T-cell (primary cell): ENCODE measurements at places on chromosomes 2 and 18. TPM values are rescaled to one million over a fixed set of nuclear protein-coding genes. Genes with fewer than 3 reads are reported as not detected.

DNA sequence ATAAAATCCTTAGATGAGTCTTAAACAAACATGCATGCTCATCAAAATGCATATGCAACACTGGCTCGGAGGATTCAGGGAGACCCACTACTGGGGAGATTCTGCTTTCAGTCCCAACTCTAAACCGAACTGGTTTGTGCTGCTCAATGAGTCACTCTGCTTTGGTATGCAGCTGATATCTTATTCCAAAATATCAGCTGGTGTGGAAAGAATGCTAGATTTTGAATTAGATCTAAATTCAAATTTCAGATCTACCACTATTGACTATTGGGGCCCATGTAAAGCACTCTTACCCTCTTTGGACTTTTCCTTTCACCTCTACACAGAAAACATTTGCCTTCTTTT, 39.2 kb upstream of the TTN start:
- DNase-seq: no peak

DNA sequence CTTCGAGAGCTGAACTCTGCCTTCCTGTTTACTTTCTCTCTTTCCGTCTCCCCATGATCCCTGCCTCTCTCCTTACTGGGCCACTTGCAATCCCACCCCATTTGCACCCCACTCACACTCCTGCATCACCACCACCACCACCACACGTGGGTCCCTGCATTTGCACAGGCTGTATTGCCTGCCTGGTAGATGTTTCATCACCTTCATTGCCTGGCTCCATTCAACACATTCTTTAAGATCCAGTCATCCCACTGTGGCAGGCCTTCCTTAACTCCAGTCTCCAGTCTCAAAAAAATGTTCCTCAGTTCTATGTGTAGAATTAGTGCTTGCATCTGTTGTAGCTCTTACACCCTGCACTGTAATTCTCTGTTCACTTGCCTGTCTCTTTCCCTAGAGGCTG, 13.9 kb downstream of the NOSTRIN start:
- no peak for DNase-seq

DNA sequence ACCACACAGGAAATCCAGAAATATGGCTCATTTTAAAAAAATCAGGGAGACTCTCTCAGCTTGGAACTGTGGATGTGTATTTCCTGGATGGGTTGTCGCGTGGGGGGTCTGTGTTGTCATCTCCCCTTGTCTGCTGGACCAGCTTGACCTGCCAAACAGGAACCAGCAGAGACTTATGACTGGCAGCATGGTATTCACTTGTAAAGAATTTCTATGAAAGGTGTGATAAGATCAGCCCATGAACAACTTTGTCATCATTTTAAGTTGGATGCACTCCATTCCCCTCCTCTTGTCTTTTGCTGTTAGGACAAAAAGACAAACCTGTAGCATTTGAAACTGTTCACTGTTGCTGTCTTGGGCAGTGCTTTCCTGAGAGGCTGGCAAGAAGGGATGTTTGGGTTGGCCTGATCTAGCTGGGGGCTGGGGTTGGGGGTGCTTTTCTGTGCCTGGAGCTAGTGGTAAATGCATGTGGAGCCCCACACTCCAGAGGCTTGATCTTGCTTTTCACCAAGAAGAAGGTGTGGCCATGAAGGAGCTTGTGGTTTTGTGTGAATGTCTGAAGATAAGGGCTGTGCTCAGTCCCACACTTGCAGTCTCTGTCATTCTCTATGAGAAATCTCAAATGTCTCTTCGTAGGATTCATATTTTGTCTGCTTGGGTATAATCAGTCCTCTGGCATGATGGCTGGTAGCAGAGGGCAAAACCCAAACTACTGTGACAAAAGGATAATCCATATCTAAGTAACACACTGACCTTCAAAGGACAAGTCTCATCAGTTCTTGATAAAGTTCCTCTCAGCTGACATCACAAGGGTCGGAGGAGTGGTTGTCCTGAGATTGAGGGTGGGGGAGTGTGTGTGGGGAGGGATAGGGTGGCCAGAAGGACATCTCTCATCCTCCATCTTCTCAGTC, 39.0 kb downstream of the RALB start:
- no peak for DNase-seq

DNA sequence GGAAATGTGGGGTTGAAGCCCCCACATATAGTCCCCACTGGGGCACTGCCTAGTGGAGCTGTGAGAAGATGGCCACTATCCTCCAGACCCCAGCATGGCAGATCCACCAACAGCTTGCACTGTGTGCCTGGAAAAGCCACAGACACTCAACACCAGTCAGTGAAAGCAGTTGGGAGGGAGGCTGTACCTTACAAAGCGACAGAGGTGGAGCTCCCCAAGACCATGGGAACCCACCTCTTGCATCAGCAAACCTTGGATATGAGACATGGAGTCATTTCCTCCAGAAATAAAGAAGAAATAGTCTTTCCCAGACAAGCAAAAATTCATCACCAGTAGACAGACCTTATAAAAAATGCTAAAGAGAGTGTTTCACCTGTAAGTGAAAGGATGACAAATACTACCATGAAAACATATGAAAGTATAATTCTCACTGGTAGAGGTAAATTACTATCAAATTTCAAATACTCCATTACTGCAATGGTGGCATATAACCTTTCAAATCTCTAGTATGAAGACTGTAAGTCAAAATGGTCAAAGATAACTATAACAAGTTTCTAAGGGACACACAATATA, 152.6 kb upstream of the EPHA4 start:
- DNase-seq: no peak

Gene CYP27C1
- total RNA-seq: not detected

GRCh38 chr2:181978351-181979150, 7.1 kb upstream of the PPP1R1C start:
- DNase-seq: no peak

DNA sequence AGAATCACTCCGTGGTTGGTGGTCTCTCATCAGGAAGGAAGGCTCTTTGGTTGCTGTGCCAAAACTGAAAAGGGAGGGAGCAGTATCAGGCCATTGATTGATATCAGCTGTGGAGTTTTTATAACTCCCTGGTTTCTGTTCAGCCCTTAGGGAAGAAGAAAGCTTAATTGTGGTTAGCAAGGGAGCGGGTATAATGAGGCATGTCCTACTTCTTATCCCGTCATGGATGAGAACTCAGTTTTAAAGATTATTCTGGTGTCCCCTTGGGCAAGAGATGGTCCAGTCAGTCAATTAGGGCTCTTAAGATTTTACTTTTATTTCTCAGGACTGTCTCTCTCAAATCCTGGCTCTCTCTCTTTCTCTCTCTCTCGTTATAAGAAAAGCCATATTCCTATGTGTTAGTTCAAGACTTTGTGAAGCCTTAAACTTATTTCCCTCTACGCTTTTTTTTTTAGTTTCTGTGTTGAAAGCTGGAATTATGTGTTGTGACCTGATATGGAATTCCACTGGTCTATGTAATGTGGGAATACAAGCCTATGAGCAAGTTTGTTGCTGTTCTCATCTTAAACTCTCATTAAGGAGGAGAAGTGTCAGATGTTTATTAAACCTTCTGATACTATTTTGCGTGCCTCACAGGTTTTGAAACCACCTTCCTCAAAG, 514.0 kb upstream of the CDH2 start:
- no peak for DNase-seq

Gene TMEM150A
- 8.6 TPM for total RNA-seq

DNA sequence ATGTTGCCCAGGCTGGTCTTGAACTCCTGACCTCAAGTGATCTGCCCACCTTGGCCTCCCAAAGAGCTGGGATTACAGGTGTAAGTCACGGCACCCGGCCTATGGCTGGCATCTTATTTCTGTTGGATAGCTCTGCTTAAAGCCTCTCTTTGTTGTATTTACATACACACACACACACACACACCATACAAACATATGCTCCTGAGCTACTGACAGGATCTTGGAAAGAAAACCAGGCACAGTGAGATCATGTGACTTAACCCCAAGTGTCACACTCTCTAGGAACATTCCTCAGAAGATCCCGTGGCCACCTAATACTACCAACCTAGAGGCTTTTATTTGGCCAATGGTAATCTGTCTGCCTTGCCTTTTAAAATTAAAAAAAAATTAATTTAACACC, 85.1 kb upstream of the HAAO start:
- no peak for DNase-seq

- DNase-seq: no peak
Observed at GRCh38 chr2:198115201-198115600, 310.8 kb downstream of the PLCL1 start.

Gene DUSP19
- total RNA-seq: 1.3 TPM

DNA sequence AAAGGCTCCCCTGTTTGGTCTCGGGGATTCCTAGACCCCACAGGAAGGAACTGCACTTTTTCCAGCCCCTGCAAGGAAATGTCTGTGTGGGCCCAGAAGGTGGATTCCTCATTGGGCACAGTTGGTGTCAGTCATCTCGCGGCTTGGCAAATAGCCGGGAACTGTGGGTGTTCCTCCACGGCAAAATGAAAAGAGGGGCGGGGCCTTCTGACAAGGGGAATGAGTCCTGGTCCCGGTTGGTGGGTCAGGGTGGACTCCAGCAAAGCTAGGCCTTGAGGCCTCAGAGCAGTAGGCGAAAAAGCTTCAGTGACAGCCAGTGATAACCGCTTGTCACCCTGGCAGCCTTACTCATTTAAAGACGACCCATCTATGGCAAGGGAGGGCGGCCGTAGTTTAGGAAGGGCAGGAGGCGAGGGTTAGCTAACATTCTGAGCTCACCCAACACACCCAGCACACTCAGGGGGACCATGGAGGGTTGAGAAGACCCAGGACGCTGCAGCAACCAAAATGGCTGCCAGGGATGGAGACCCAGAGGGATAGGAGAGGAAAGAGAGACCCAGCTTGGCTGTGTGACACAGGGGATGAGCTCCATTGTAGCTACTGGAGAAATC, 16.5 kb downstream of the SLC4A3 start:
- DNase-seq: no peak

- peak; percentile 45 for DNase-seq
Observed at GRCh38 chr2:127649684-127650040, 3.7 kb downstream of the GPR17 start.

DNA sequence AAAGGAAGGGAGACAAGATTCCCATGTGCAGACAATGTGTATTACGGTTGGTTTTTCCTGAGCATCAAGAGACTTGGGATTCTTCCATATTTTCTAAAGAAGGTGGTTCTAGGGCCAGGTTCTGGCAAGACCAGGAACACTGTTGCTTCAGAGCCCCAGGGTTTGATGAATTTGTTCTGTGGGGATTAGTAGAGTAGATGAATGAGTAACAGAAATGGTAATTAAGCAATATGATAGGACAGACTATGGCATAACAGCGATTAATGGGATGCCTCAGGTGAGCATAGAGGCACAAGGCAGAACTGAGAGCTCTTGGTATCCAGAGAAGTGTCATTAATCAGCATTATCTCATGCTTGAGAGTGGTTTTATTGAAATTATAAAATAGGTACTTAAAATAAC, 82.8 kb upstream of the PNPT1 start:
- DNase-seq: no peak

- no peak for DNase-seq
Observed at GRCh38 chr2:4745056-4745991, 946.9 kb upstream of the SOX11 start.

- DNase-seq: no peak
Observed at GRCh38 chr2:60355849-60356261, 197.6 kb downstream of the BCL11A start.

Gene LRP2
- not detected for total RNA-seq

DNA sequence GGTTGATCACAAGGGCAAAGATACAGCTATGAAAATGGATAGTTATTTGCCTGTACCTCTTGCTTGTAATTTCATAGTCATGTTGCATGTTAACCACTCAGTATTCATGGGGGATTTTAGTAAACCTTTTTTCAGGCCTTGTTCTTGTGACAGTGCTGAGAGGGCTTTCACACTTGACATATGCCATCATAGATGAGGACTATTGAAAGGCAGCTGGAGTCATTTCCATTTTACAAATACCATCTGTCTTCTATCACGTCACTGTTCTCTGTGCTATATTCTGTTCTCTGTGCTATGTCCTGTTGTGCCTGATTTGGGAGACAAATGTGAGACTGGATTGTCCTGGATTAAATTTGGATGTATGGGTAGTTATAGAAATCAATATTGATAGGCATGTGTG, 131.7 kb downstream of the LYPD6B start:
- DNase-seq: no peak

- no peak for DNase-seq
Observed at GRCh38 chr18:13745696-13746095, 19.2 kb downstream of the RNMT start.

GRCh38 chr18:25974630-25975077, 115.8 kb downstream of the SS18 start:
- DNase-seq: no peak

GRCh38 chr2:160399880-160400279, 93.7 kb downstream of the RBMS1 start:
- no peak for DNase-seq

DNA sequence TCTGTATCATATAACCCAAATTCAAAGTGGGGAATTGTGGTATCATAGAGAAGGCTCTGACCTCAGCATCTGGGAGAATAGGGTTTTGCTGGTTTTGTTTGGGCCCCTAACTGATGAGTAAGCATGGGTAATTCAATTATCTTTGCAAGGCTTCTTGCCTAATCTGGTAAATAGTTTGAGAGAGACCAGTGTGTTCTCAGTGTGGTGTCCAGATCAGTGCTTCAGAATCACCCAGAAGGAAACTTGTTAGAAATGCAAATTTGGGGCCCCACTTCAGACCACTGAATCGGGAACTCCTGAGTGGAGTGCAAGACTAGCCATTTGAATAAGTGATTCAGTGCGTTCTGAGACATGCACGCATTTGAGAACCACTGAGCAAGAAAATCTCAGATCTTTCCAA, 282.7 kb downstream of the EPHA4 start:
- no peak for DNase-seq

Gene CHRND
- not detected for total RNA-seq

GRCh38 chr2:33265584-33266338, 210.7 kb upstream of the RASGRP3 start:
- no peak for DNase-seq

DNA sequence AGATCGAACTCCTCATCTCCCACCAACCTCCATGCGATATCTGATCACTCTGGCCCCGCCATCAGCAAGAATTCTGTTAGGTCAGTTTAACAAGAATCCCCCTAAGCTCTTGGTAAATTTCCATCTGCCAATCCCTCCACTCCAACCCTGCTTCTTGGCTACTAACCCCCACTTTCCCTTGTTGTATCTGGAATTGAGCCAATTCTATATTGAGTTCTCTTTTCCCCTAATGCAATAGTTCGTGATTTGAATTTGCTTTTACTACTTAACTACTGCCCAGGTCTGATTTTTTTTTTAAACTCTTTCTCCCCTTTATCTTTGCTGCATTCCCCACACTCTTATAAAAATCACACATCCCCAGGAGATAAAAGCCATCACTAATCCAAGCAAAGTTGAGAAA, 159.3 kb upstream of the STK17B start:
- no peak for DNase-seq
